Testis (tissue), 5 donors: ENCODE measurements at places on chromosomes 2 and 18. TPM values are rescaled to one million over a fixed set of nuclear protein-coding genes. Genes with fewer than 3 reads are reported as not detected.

Gene CCBE1
- 2.6 TPM for total RNA-seq

Gene SDC1
- 9.2 TPM for total RNA-seq

Gene SIX3
- total RNA-seq: 0.19 TPM

Gene IL37
- total RNA-seq: 1.5 TPM

Gene MPP4
- total RNA-seq: not detected

Gene MGAT4A
- 13.8 TPM for total RNA-seq

Gene TUBA3D
- 238 TPM for total RNA-seq

Gene SLC4A3
- total RNA-seq: 44.3 TPM

Gene SP140
- total RNA-seq: 7.2 TPM

Gene GALNT3
- total RNA-seq: 16.6 TPM

Gene ACVR1C
- 1.4 TPM for total RNA-seq

- DNase-seq: no peak
Measured at GRCh38 chr18:55384115-55384514, 203.9 kb downstream of the TCF4 start.

- DNase-seq: no peak
Measured at GRCh38 chr2:200814276-200814815, 2.6 kb downstream of the BZW1 start.

DNA sequence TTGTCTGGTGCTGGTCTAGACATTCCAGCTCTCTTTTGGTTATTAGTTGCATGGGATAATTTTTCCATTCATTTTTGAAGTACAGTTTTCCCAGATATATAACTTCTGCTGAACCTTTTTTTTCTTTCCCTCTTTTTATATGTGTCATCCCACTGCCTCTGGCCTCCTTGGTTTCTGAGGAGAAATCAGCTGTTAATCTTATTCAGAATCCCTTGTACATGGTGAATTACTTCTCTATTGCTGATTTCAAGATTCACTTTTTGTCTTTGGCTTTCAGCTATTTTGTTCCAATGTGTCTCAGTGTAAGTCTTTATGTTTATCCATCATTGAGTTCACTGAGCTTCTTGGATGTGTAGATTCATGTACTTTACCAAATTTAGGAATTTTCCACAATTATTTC, 99.7 kb downstream of the ARHGEF4 start:
- no peak for DNase-seq

DNA sequence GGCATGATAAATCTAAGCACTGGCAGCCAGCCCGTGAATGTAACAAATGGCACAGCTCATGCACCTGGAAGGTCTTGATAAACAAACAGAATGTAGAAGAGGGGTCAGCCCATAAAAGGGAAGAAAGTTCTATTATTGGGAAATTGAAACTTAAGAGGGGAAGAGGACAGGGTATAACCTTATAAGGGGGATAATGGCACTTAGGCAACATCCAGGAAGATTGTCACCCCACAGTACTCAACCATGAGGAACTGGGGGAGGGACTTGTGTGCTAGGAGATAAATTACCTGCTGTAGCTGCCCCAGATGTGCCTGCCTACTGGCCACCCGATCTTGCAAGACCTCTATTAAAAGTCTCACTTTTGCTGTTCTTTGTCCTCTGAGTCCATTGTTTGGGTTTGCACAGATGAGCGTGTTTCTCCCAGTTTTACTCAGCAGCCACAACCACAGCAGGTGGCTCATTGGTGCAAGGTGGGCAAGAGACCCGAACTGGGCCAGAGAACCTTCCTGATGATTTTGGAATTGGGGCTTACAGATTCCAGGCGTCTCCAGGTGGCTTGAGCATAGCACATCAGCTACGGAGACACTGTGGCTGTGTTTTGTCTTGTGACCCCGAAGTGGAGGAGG, 79.0 kb upstream of the TAF1B start:
- DNase-seq: no peak

GRCh38 chr2:10775831-10776230, 36.8 kb downstream of the PDIA6 start:
- DNase-seq: no peak

DNA sequence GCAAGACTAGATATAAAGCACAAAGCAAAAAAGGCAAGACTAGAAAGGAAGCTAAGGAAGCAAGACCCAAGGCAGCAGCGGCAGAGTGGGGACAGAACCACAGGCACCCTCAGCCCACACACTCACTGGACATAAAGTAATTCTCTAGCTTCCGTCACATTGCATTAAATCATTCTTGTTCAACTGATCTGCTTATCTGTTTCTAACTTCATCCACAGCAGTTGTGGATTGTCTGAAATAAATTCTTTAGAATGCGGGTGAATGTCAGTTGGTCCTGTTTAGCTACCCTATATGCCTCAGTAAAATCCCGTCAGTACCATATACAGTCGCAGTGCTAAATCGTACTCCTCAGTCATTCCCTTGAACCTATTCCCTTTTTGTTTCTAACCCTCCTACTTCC, 183.2 kb upstream of the SLC39A10 start:
- DNase-seq: peak; percentile 23

- DNase-seq: no peak
Measured at GRCh38 chr18:24491927-24492834, 31.7 kb downstream of the HRH4 start.

DNA sequence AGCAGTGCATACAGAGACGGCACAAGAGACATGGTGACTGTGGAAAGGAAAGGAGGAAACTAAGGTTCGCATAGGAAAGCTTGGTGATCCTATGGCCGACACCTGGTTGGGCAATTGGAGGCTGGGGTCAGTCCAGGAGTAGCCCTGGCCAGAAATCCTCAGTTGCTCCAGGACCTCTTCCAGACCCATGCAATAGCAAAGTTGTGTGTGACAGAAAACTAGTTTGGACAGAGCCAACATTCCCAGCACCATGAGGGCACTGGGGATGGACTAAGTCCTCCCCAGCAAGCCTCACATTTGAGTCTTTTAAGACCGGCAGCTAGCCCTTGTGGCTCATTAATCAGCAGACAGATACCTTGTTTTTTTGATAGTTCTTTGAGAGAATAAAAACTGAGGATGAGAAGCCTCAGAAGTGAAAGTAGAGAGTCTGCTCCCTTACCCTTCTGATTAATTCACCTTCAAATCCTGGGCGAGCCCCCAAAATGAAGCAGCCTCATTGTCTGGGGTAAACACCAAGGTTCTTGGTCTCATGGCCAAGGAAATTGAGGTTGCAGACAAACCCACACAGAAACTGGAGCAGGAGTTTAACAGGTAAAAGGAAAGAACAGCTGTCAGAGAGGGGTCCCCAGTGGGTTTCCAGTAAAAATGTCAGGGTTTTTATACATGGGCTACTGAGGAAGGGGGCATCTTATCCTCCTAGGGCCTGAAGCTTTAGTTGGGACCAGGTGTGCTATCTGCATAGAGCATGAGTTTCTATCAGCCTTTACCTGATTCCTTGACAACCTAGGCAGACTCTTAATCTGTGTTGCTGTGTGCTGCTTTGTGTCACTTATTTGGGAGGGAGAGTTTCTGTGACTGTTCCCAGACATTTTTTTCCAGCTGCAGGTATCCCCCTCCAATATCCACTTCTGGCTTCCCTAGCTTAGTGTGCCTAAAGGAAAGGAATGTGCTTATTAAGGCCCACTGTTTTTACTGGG, 39.1 kb downstream of the STK17B start:
- DNase-seq: no peak

- no peak for DNase-seq
Measured at GRCh38 chr2:147689220-147689909, 155.5 kb upstream of the ACVR2A start.

DNA sequence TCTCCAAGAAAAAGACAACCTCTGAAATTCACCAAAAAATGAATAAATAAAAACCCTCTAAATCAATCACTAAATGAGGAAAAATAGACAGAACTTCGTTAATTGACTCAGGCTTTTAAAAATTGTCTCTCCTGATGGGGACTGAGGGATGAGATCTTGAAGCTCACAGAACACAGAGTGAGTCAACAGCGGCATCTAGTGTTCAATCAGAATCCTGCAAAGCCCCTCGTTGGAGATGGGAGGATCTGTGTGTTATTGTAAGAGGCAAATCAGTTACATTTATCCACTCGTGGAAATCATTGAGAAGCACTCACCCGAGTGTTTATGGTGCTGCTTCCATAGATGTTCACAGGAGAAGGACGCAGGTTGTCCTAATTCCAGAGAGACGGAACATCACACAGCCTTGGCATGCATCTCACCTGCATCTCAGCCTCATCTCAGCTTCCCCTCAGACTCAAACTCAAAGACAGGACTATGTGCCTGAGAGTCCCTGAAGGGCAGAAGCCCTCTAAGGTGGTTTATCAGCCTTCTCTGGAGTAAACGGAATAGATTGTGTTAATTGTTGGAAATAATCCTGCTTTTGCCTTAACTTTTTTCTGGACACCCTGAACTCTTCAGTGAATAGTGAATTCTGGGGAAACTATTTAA, 82.0 kb downstream of the MREG start:
- DNase-seq: peak; percentile 81

GRCh38 chr2:178386986-178387597, 63.9 kb downstream of the PRKRA start:
- no peak for DNase-seq

DNA sequence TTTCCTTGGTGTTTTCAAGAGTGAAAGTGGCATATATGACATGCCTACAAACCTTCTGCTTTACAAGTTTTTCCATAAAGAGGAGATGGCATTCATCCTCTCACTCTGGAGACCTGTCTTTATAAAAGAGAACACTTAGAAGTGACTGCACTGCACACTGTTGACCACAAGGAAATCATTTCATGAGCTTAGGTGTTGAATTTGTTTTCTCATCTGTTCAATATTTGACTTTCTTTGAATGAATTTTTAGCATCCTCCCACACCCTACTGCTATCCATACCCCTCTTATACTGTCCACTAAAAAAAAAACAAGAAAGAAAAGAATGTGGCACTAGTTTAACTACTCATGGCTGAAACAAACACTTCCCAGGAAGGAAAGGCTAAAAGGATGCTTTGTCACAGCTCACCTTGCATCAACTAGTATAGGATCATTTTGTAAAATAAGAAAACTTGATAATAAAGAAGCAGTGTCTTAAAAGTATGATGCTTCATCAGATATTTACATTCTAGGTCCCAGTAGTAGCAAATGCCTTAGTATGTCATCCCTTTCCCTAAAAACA, 83.0 kb downstream of the ACVR1 start:
- no peak for DNase-seq

GRCh38 chr2:71839826-71840225, 307.8 kb downstream of the CYP26B1 start:
- DNase-seq: no peak

GRCh38 chr18:6741232-6741663, 11.7 kb downstream of the ARHGAP28 start:
- peak; percentile 70 for DNase-seq

- DNase-seq: no peak
Measured at GRCh38 chr2:105795575-105795934, 50.8 kb downstream of the NCK2 start.

GRCh38 chr18:22268641-22269128, 99.3 kb downstream of the GATA6 start:
- DNase-seq: no peak

DNA sequence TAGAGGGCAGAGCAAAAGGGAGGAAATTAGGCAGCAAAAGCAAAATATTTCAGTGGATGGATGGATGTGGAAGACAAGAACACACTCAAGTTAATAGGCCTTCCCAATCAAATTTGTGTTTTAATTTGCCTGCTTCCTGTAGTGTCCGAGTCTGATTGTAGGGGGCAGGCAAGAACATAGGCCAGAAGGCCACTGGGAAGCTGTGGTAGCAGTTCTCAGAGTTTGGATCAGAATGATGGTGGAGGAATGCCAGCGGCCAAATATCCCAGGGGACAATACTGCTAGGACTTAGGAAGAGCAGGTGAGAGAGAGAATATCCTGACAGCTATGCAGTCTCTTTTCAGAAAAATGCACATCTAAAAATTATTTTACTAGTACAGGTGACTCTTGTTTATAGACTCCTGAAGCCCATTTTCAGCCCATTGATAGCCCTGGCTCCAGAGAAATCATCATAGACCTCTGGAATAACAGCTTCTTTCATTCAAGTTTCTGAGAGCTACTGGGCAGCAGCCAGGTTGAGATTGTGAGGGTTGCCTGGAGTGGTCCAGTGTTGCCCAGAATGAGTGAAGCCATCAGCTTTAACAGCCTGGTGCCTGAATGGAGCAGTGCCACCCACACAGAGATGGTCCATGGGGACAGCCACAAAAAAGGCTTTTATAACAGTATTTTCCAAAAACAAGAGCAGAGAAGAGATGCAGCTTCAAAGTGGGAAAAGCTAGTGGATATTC, 19.1 kb upstream of the SERPINE2 start:
- DNase-seq: no peak

- no peak for DNase-seq
Measured at GRCh38 chr2:55581874-55582547, 35.4 kb downstream of the PPP4R3B start.

DNA sequence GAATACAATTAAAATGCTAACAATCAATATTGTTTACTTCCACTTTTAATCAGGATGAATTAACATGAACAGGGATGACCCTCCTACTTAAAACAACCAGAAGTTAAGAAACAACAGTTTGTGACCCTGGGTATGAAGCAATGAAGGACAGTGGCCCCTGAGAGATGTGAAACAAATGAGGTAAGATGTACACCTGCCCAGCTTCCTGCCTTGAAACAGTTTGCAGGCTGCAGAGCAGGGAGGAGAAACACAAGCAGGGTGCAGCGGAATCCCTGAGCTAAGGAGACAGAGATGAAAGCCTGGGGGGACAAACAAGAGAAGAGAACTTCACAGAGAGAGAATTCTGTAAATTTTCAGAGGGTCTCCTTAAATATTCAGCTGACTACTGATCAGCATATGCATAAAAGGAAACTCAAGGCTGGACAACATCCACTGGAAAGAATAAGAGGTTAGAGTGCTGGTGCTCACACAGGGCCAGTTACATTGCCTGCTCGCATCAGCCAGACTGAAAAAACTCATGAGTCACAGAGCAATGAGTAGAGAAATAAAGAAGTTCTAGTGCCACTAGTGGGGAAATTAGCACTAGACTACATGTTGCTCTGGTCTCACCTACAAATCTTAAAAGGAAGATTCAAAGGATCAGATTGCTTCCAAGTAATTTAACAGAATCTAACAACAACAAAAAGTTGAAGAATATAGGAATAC, 106.4 kb downstream of the PID1 start:
- no peak for DNase-seq

DNA sequence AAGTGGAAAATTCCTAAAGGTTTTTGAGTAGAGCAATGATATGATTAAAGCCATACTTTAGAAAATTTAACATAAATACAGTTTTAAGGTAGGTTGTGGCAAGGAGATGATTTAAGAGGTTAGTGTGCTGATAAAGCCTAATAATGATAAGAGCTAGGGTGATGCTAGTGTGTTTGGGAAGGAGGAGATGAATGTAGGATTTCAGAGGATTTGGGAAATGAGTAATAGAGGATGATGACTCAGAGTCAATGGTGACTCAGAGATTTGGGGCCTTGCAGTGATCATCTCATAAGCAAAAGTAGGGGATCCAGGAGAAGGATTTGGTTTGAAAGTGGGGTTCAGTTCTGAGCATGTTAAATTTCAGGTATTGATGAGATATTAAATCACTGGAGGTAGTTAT, 23.3 kb downstream of the STAMBP start:
- no peak for DNase-seq

GRCh38 chr2:160054984-160055725, 7.3 kb downstream of the PLA2R1 start:
- DNase-seq: no peak

- no peak for DNase-seq
Measured at GRCh38 chr18:40653682-40654081, 1301.4 kb upstream of the PIK3C3 start.
